AG09319 (cell line): ENCODE measurements at places on chromosomes 6 and 20.

- no peak for DNase-seq
These were observed 102.7 kb downstream of the RNASET2 start for GRCh38 chr6:166853371-166854325.

GRCh38 chr20:992801-993535, 9.1 kb downstream of the RSPO4 start:
- no peak for DNase-seq

GRCh38 chr20:3889489-3890397, 556 bp downstream of the PANK2 start:
- no peak for DNase-seq

- no peak for DNase-seq
These were observed 2.9 kb downstream of the GSS start for GRCh38 chr20:34952671-34953070.

DNA sequence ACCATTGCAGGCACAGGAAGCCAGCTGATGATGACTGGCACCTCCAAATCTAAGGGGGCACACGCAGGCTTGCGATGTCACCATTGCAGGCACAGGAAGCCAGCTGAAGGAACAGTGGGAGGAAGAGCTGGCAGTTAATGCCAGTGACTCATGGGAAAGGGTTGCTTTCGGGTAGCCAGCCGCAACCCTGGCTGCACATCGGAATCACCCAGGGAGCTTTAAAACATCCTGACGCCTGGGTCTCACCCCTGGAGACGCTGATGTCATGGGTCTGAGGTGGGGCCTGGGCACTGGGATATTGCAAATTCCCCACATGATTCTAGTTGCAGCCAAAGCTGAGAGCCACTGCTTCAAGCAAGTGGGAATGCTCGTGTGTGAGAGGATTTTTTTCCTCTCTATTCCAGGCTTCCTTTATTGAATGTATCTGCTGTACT, 16.1 kb upstream of the CCN6 start:
- peak; percentile 67 for DNase-seq

DNA sequence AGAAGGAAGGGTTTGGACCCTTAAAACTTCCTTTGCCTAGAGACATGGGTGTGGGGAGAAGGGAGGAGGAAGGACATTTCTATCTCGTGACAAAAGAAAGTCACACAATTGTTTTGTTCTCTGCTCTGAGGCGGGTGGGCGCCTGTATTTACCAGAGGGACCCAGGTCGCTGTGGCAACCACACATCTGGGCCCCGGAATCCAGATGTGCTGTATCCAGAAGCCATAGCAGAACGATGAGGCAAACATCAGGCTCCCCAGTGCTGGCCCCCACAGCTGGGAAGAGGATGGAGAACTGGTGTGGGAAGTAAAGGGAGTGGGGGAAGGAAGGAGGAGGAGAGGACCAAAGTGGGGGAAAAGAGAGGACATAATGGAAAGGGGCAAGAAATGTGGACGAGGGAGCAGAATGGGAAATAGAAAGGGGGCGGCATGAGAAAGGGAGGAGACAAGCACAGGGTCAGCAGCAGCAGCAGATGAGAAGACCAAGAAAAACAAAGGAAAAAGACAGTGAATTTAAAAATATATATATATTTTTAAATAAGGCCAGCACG, 3.4 kb upstream of the TNXB start:
- DNase-seq: no peak

GRCh38 chr6:97195117-97195516, 87.9 kb downstream of the MMS22L start:
- DNase-seq: no peak

DNA sequence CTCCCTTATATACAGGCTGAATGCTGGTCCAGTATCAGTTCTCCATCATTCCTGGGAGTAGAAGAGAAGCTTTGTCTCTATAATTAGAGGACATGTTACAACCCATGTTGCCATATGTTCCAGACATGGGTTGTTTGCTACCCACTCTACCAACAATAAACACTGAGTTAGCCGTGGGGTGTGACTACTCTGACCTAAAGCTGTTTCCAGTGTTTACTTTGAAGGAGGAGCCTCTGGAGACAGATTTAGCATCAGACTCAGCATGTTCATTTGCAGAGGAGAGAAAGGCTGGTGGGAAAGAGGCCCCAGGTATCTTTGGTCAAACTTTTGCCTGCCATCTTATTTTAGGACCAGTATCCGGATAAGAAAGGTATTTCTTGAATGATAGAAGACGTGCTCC, 157.9 kb upstream of the SNX9 start:
- DNase-seq: no peak

DNA sequence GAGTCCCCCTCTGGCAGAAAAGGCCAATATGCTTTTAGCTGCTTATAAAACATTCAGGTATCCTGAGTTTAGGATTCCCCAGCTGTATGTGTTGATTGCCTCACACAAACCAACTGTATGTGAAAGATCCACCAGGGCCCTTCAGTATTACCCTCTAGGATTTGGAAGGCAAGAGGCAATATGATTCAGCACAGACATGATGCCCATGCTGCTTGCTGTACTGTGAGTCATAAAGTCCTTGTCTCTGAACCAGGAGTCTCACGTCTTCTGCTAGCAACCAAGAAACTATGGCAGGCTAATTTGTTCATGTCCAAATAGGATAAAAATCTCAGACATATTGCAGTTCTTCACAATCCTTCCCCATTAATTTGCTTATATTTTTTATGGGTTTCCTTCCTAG, 789.2 kb upstream of the SLC35B3 start:
- DNase-seq: no peak

DNA sequence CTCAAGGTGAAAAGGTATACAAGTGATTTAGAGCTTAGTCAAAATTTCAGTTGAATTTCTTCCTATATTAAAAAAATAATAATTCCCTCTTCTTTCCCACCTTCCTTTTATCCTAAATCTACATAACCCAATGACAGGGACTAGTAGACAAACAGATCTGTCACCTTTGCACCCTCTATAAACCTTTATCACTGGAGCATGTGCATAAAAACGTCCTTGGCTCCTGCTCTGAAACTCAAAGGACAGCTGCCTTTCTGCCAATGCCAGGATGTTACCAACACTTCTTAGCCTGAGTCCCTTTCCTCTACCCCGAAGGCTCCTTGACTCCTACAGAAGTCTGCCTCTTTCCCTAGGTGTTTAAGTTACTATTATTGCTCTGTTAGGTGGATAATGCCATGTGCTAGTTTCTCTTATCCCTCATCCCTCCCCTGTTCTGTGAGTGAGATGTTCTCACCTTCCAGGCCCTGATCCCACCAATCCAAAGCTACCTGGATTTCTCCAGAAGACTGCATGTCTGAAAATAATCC, 4.3 kb downstream of the CLVS2 start:
- no peak for DNase-seq

GRCh38 chr6:63821442-63821841, 185.8 kb downstream of the PHF3 start:
- no peak for DNase-seq

DNA sequence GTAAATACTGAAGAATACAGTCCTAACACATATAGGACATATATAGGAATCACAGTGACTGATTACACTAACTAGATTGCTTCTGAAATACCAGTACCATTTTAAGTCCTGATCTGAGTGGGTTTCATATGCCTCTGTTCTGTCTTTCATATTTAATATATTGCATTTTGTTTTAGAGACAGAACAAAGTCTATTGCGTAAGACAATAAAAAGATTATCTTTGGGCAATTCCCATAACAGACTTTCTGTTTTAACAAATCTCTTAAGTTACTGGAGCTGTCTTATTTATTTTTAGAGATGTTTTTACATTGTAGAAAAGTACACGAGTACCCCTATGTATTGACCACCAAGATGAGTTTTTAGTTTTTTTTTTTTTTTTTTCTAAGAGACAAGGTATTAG, 29.6 kb downstream of the ANKRD6 start:
- DNase-seq: no peak

GRCh38 chr20:63536997-63537524, at the start of gene PTK6:
PTK6 (minus strand) TSS chr20:63537376; CDS start chr20:63537314, 62 bp downstream.
- no peak for DNase-seq

- DNase-seq: peak; percentile 51
These were observed 140.8 kb upstream of the CARMIL1 start for GRCh38 chr6:25138233-25138933.

GRCh38 chr6:84979541-84979940, 215.1 kb upstream of the TBX18 start:
- no peak for DNase-seq

DNA sequence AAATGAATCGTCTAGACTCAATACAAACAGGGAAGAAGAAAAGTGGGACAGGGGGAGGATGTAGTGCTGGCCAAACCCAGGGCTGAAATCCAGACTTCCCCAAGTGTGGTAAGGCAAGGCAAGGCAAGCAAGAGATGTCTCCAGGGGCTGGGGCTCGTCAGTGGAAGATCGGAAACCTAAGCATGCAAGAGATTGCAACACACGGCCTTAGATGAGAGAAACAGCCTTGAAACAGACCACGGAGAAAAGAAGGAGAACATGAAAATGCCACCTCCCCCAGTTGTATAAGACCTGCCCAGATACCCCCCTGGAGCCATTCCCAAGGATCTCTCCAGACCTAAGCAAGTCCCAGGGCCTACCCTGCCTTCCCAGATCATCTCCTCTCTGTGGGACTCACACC, 20.0 kb downstream of the VEGFA start:
- peak; percentile 76 for DNase-seq
